ENCODE measurements at places on chromosomes 6 and 20.

DNA sequence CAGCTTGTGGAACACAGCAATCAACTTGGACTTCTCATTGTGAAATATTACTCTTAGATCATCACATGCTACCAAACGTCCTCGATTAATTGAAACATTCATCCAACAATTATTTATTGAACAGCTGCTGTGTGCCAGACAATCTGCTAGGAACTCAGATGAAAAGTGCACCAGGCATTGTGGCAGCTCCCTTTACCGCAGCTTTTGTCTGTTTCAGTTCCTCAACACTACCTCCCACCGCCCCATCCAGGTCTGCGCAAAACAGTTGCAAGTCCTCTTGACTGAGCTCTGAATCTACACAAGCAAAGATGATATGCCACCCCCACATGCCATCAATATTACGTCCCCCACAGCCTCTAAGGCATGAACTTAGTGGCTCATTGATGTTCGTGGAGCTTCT, 1094.4 kb upstream of the MAP3K7 start:
- no peak for DNase-seq

GRCh38 chr6:160679402-160679769, 15.3 kb upstream of the LPA start:
- no peak for DNase-seq

GRCh38 chr6:43506667-43507471, 3.3 kb downstream of the LRRC73 start:
- DNase-seq: peak; percentile 44

DNA sequence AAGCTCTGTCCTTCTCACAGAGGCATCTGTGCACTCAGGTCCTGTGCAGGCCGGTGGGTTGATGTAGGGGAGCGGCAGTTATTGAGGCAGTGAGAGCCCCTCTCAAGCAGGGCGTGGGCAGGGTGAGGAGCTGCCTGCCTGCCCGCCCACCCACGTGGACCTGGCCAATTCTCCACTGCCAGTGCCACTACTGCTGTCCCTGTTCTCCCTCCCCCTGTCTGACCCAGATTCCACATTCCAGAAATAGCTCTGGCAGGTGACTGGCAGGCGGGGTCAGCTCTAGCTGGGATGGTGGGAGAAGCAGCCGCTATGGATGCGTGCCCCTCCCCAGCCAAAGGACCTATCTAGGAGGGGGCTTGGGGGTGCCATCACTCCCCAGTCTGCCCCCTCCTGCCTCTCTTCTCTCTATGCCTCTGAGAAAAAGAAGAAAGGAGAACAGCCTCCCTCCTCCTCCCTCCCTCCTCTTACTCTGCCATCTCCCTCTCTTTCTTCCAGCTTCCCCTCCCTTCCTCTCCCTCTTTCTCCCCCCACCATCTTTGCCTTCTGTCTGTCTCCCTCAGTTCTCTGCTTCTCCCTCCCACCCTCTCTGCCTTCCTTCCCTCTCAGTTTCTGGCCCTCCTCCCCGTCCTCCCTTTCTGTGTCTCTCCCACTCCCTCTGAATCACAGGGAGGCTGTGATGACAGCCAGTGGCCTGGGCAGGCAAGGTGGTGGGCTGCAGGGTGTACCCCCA, 86.5 kb upstream of the MYL9 start:
- no peak for DNase-seq

- no peak for DNase-seq
Observed at GRCh38 chr6:139927236-139927635, 552.8 kb upstream of the CITED2 start.

GRCh38 chr20:35443003-35443402, 5.0 kb upstream of the GDF5 start:
- DNase-seq: no peak

All from activated CD8-positive, alpha-beta memory T cell treated with anti-CD3 and anti-CD28 coated beads for 1 hour (primary cell).